ENCODE measurements at places on chromosomes 1 and 21. TPM values are rescaled to one million over a fixed set of nuclear protein-coding genes. Genes with fewer than 3 reads are reported as not detected.

DNA sequence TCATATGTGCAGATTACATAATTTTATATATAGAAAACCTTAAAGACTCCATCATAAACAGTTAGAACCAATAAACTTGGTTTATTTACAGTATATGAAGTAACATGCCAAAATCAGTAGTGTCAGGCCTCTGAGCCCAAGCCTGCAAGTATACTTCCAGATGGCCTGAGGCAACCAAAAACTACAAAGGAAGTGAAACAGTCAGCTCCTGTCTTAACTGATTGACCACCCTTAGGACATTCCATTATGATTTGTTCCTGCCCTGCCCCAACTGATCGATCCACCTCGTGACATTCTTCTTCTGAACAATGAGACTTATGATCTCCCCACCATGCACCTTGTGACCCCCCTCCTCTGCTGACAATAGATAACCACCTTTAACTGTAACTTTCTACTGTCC lies 630.3 kb downstream of the AMY1C start:
- DNase-seq = peak; percentile 88

- peak; percentile 55 for DNase-seq
Measured at GRCh38 chr1:31497601-31498000, 78.7 kb upstream of the TINAGL1 start.

- DNase-seq = no peak
Measured at GRCh38 chr1:3049164-3049563, 19.8 kb upstream of the PRDM16 start.

GRCh38 chr1:194309697-194310096 lies 1123.3 kb upstream of the B3GALT2 start:
- no peak for DNase-seq

C1orf21 gene
- 20.1 TPM for total RNA-seq

LDLRAD1 gene
- not detected for total RNA-seq

KPNA6 gene
- total RNA-seq = 39.7 TPM
